ENCODE measurements at places on chromosomes 11 and 22.

GRCh38 chr22:20418211-20418788 lies 19.3 kb downstream of the SCARF2 start:
- peak; percentile 34 for DNase-seq

DNA sequence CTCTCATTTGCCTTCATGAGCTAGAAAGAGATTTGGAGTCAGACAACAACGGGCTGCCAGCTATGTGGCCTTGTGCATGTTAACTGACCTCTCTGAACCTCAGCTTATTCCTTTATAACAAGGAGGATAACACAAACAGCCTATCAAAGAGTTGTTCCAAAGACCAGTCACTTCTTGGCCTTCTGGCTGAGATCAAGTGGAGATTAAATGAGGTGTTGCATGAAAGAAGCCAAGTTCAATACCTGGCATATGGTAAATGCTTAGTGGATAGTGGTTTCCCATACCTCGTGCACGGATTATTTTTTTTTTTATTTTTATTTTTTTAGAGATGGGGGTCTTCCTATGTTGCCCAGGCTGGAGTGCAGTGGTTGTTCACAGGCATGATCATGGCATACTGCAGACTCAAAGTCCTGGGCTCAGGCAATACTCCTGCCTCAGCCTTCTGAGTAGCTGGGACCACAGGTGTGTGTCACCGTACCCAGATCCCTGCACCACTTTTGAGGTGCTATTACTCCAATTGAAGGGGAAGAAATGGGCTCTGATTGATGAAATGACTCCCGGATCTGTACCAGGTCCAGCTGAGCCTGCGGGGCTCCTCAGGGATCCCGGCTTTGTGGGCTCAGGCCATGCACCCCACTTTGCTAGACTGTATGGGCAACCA lies 4.9 kb downstream of the LGALS1 start:
- no peak for DNase-seq

DNA sequence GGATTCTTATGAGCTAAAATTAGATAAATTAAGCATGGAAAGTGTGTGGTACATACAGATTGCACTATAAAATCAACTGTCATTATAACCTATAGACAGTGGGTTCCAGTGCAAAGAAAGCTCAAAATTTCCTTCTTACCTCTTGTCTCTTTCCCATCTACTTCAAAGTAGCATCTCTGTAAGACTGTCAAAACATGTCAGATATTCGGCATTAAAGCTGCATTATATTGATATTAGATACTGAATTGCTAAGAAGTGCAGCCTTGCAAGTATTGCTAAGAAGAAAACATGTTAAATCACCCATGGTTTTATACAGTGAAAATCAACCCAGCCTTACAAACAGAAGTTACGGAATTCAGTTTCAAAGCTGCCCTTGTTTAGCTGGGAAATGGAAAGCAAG lies 849.8 kb upstream of the FAT3 start:
- DNase-seq: no peak

DNA sequence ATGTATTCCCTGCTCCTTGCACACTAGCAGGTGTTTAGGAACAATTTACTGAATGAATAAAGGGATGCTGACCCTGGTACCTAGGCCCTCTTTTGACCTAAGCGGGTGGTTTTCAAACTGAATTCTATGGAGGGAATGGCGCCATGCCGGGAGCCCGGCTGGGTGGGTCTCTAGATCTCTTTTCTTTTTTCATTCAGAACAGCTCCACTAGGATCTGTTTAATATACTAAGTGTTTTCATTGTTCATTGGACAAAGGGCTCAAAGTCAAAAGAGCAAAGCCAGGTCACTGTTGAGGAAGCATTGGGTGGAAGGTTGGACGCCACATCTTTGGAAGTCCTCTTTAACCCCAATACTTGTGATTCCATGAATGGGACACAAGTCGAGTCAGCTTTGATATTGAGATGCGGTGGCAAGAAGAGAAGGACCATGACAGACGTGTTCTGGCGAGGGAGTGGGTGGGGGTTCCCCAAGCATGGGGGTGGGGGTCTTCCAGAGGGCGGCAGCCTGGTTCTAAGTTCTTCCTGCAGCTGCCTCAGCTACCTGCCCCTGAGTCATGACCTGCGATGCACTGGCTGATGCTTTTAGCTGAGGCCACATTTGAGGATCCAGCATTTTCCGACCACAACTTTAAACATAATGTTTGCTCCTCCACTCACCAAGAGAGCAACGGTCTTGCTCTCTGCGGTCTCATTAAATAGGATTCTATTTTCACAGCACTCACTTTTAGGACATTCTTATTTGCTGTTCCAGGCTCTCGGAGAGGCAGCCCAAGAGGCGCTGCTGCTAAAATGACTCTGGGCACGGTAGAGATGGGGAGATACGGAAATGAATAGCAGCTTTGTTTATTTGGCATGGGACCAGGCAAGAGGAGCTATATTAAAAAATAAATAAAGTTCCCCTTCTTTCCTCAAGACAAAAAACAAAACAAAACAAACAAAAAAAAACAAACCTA lies 100.6 kb downstream of the FBXO7 start:
- no peak for DNase-seq

DNA sequence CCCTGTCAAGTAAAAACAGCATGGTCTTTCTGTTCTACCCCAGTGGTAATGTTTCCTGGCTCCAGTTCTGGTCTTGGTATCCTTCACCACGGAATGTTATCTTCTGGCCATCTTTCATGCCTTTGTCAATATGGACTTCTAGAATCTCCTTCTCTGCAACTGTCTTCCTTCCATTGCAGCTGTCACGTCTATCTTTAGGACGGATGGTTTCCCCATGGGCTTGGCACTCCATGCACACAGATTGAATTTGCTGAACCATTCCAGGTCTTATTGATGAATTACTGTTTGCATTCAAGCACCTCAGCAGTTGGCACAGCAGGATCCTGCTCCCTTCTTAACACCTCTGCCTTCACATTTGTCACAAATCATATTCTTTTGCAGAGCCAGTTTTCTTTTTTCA lies 44.9 kb upstream of the SLC25A18 start:
- no peak for DNase-seq

- DNase-seq: no peak
These were observed 40.5 kb upstream of the ARHGAP42 start for GRCh38 chr11:100646545-100646944.

DNA sequence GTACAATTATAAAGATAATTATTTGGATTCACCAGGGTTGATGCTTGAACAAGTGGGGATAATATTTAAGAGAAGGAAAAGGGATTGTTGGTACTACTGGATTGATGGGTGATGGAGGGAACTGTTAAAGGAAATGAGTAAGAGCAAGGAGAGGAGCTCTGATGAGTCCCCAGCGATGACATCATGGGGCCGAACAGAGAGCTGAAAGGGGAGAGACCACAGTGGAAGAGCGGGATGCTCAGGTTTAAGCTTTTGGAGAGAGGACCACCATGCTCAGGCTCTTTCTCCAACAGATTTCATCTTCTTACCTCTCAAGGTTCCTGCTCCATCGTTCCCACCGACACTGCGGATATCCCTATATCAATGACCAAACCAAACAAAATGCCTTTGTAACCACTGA lies 568.7 kb downstream of the ETS1 start:
- no peak for DNase-seq
